D341Med (cell line): ENCODE measurements at places on chromosomes 6 and 20.
A peak's percentile ranks its signal among the peaks of the same experiment; 100 is the strongest.

- DNase-seq: no peak
Observed at GRCh38 chr6:30074331-30075093, 1.1 kb downstream of the RNF39 start.

DNA sequence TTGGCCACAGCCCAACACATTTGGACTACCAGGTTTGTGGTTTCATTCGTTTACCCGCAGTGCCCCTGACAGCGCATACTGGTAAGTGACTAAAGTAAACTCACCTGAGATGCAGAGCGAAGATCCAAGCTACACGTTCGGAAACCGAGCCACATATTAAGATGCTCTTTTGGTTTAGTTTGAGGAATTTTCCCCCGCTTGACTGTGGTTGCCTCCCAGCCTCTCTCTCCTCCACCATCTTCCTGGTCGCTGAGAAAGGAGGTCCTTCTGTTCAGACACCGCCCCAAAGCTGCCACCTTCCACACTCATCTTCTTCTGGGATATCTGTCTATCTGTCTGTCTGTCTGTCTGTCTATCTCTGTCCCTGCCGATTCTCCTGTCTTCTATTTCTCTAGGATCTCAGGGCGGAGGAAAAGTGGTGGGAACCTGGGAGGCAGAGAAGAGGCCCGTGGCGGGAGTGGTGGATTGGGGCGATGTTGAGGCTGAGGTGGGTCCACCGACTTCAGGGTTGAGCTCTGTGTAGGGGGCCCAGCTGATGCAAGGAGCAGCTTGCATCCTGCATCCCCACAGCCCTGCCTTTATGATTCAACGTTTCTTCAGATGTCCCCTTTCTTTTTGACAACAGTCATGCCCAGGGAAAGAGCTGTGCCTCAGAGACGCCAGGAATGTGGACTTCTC lies 196.9 kb upstream of the ZNF184 start:
- peak; percentile 36 for DNase-seq

DNA sequence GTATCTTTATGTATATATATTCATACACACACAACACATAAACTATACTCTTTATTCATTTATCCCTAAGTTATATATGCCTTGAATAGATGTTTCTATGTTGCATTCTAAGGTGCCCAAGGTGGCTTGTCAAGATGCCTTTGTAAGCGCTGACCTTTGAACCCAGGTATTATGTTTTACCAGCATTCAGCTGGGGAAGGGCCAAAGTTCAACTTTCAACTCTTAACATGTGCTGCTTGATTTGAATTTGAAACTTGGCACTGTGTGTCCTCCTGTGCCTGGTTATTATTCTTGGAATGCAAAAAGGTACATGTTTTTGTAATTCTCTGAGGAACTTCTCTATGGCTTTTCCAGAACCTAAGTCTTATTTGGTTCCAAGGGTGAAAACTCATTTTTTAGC lies 146.5 kb downstream of the EDN1 start:
- DNase-seq: no peak

DNA sequence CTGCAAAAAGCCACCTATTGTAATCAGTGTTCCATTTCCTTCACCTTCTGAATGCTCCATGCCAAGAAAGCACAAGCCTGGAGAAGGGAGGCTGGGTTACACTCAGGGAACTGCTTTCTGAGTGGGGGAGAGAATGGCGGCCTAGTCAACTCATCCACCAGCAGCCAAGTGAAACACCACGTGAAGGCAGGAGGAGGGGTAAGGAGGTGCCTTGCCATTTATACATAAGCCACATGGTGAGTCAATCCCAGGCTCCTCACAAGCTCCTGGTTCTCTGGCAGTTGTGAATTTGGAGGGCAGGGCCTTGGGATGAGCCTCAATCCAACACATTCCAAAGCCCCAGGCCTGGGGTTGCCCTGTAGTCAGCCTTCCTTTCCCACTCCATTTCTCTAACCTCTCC lies 149.4 kb downstream of the CD24 start:
- DNase-seq: no peak

DNA sequence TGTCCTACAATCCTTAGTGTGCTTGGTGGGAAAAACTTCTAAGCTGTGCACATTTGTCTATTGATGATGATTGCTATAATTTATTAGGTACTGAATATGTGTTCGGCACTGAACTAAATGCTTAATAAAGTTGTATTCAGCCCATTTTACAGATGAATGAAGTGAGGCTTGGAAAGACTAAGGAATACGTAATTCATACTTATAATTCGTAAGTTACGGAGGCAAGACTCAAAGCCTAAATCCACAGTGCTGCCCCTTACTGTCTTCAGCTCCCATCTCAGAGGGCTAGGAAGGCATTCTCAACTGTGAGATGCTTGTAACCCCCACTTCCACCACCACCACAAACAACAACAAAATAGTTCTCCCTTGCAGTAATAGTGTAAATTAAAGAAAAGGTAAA lies 171.3 kb downstream of the HS3ST5 start:
- no peak for DNase-seq

GRCh38 chr6:50655848-50656453 lies 57.4 kb upstream of the TFAP2D start:
- peak; percentile 28 for DNase-seq

- DNase-seq: no peak
Observed at GRCh38 chr20:58746620-58747019, 54.0 kb downstream of the NPEPL1 start.
